Sigmoid colon (tissue), 7 donors: ENCODE measurements at places on chromosomes 13 and 19. TPM values are rescaled to one million over a fixed set of nuclear protein-coding genes. Genes with fewer than 3 reads are reported as not detected.

The UNC13A gene
- total RNA-seq = 0.16 TPM

The SHISA7 gene
- 0.36 TPM for total RNA-seq

DNA sequence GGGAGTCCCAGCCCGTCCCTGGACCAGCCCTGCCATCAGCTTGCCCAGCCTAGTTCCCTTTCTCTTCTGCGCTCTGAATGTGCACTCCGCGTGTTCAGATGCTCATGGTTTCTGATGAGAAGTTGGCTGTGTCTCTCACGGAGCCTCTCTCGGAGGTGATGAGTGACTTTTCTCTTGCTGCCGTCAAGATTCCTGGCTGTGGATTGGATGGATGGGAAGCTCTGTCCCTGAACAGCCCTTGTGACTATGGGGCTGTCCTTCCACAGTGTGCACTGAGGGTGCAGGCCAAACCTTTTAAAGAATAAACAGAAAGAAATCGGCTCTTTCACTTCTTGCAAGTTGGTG, 24.4 kb downstream of the WTIP start:
- no peaks in the 10 kb centered on the region for H3K27me3 ChIP-seq
- no peaks in the 10 kb centered on the region for H3K36me3 ChIP-seq
- no peak overlapping the region for H3K4me3 ChIP-seq
- H3K4me1 ChIP-seq = no peaks in the 10 kb centered on the region

The FREM2 gene
- 8.2 TPM for total RNA-seq

GRCh38 chr19:9939301-9939913, 3.1 kb upstream of the OLFM2 start:
- peaks cover 19% of the 10 kb centered on the region for H3K27me3 ChIP-seq
- no peak for DNase-seq
- no peaks in the 10 kb centered on the region for H3K36me3 ChIP-seq
- no peaks in the 10 kb centered on the region for H3K4me1 ChIP-seq
- no peak overlapping the region for H3K27ac ChIP-seq
- H3K4me3 ChIP-seq = no peak overlapping the region

GRCh38 chr13:61202042-61202441, 213.6 kb downstream of the PCDH20 start:
- no peaks in the 10 kb centered on the region for H3K4me1 ChIP-seq
- H3K27me3 ChIP-seq = no peaks in the 10 kb centered on the region
- H3K27ac ChIP-seq = no peak overlapping the region

DNA sequence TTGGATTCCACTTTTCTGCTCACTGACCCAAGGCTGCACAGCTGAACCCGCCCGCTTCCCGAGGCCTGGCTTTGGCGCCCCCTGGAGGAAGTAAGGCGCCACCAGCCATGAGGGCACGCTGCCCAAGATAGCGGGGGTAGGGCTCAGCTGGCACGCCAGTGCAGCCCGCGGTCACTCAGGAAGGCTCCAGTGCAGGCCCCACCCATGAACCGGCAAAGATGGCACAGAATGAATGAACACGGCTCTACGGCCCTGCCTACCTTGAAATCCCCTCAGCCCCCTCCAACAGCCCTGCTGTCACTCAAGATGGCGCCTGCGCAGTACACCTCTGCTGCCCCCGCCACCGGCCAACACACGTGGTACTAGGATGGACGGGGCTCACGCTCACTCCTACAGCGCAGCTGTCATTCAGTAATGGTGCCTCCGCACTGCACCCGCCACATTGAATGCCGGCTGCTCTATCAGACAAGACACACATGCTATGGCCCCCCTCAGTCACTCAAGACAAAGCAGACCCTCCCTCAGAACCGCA, 3.0 kb downstream of the PEG3 start:
- DNase-seq = peak; percentile 89
- H3K27ac ChIP-seq = peak overlapping the region; percentile 92
- H3K4me1 ChIP-seq = no peaks in the 10 kb centered on the region
- peaks cover 10% of the 10 kb centered on the region for H3K36me3 ChIP-seq
- peak overlapping the region; percentile 55 for H3K4me3 ChIP-seq
- H3K27me3 ChIP-seq = no peaks in the 10 kb centered on the region

The NKPD1 gene
- total RNA-seq = 0.83 TPM

The PLPP2 gene
- total RNA-seq = 3.0 TPM

DNA sequence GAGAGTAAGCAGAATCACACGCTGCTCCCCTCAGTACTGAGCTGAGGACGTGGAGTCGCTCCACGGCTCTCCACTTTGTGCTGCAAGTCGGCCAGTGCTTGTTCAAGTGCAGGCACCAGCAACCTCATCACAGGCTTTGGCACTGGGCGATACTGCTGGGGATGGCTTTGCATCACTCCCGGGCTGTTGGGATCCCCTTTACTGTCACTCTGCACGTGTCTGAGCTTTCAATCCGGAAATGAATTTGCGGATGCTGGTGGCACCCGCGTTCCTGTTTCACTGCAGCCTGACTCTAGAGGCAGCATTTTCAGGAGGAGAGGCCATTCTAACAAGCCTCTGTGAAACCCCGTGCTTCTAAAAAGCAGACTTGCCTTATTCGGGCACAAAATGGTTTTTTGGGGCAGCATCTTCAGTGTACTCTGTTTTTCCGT, 19.1 kb downstream of the SMARCA4 start:
- no peak overlapping the region for H3K4me3 ChIP-seq
- no peaks in the 10 kb centered on the region for H3K27me3 ChIP-seq
- no peak overlapping the region for H3K27ac ChIP-seq
- peaks cover 6% of the 10 kb centered on the region for H3K36me3 ChIP-seq
- DNase-seq = no peak
- peaks cover 28% of the 10 kb centered on the region for H3K4me1 ChIP-seq

DNA sequence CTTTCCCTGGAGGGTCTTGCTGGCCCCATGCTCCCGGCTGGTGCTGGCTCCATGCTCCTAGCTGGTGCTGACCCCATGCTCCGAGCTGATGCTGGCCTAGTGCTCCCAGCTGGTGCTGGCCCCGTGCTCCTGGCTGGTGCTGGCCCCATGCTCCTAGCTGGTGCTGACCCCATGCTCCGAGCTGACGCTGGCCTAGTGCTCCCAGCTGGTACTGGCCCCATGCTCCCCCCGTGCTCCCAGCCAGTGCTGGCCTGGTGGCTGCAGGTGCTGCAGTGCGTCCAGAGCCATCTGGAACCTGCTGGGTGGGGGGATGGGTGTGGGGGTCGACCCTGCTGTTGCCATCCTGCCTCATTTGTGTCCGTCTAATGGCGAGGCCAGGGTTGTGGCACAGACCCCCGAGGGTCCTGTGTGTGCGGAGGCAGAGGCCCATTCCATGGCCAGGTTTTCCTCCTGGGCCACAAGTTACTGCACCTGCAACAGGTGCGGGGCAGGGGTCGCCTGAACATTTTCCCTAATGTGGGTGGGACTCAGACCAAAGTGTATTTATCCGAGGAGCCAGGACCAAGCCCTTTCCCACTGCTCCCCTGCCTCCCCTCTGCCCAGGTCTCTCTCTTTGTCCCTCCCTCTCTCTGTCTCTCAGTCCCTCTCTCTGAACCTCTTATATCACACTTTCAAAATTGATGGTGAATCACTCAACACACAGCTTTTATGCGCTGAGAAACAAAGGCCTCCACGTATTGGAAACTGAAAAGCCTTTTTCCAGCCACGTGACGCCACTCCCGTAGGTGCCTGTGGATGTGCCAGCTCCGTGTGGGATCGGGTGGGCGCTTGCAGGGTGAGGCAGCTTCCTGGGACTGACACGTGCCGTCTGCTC, 45.1 kb downstream of the MCF2L start:
- no peaks in the 10 kb centered on the region for H3K27me3 ChIP-seq
- H3K36me3 ChIP-seq = no peaks in the 10 kb centered on the region
- H3K4me1 ChIP-seq = no peaks in the 10 kb centered on the region
- no peak for DNase-seq
- no peak overlapping the region for H3K27ac ChIP-seq

The GPR183 gene
- total RNA-seq = 30.9 TPM

The KRTDAP gene
- not detected for total RNA-seq

DNA sequence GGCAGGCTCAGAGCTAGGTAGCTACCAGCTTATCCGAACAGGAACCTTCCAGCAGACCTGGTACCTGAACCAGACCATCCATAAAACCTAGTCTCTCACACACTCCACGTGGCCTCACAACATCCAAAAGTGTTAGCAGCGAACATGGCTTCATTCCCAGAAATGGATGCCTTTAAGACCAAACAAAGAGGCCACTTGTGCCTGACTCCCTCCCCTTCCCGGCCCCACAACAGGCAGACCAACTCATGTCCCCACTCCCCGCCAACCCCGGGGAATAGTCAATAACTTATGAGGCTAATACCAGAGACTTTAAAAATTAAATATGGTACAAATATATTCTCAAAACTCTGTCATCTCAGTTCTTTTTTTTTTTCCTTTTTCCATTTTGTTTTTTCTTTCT, 46.2 kb downstream of the ZNF557 start:
- DNase-seq = no peak
- no peaks in the 10 kb centered on the region for H3K4me1 ChIP-seq
- no peak overlapping the region for H3K4me3 ChIP-seq
- peaks cover 20% of the 10 kb centered on the region for H3K36me3 ChIP-seq

DNA sequence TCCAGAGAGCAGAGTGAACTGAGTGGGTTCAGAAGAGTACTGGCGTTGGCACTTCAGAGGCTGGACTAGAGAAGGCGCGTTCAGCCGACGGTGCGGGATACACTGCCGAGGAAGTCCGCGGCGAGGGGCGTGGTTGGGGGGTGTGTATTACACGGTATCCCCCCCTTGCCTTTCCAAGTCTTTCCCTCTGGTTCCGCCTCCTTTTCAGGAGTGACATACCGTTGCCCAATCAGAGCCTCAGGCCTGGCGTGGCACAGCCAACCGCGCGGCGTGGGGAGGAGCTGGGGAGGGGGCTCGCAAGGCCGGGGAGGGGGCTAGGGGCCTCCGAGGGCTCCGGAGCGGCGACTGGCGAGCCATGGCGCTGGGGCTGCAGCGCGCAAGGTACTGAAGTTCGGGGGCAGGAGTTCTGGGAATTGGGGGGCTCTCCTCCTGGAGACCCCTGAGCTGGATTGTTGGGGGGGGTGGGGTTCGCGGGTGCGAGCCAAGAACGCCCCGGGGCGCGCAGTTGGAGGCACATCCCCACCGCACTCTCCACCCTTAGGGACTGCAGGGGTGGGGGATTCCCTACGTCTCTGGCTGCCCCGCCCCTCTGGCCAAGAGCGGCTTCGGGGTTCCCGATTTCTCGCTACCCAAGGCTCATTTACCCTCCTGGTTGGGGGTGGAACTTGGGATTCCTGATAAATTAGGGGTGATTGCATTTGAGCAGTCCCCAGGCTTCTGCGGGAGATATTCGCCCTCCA, at the start of gene HIF3A:
TSS of gene HIF3A (plus strand) at position 321 of the 740 bp plus-strand sequence. CDS start at position 356, 35 bp downstream.
- H3K27ac ChIP-seq = peak within 1 kb of the TSS; percentile 95
- H3K27me3 ChIP-seq = no peaks in the 10 kb centered on the region
- peak; percentile 93 for DNase-seq
- H3K4me3 ChIP-seq = peak within 1 kb of the TSS; percentile 70
- no peaks in the 10 kb centered on the region for H3K36me3 ChIP-seq

GRCh38 chr13:41851351-41851750, 109.6 kb downstream of the VWA8 start:
- no peaks in the 10 kb centered on the region for H3K27me3 ChIP-seq
- no peaks in the 10 kb centered on the region for H3K4me1 ChIP-seq
- H3K36me3 ChIP-seq = no peaks in the 10 kb centered on the region
- H3K4me3 ChIP-seq = no peak overlapping the region

The TNFSF13B gene
- 2.0 TPM for total RNA-seq

DNA sequence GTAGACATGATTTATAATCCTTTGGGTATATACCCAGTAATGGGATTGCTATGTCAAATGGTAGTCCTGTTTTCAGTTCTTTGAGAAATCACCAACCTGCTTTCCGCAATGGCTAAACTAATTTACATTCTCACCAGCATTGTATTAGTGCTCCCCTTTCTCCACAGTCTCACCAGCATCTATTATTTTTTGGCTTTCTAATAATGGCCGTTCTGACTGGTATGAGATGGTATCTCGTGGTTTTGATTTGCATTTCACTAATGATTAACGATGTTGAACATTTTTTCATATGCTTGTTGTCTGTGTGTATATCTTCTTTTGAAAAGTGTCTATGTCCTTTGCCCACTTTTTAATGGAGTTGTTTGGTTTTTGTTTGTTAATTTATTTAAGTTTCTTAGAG, 165.1 kb downstream of the PDS5B start:
- no peak overlapping the region for H3K4me3 ChIP-seq
- peaks cover 7% of the 10 kb centered on the region for H3K36me3 ChIP-seq
- H3K27ac ChIP-seq = no peak overlapping the region

- H3K4me1 ChIP-seq = no peaks in the 10 kb centered on the region
- no peak for DNase-seq
- H3K27ac ChIP-seq = no peak overlapping the region
- H3K4me3 ChIP-seq = no peak overlapping the region
- H3K27me3 ChIP-seq = no peaks in the 10 kb centered on the region
Measured at GRCh38 chr13:71685072-71685471, 181.9 kb downstream of the DACH1 start.

The ADGRE3 gene
- not detected for total RNA-seq

The ZSCAN5C gene
- not detected for total RNA-seq
